H9 (cell line): ENCODE measurements at places on chromosomes 7 and 10. TPM values are rescaled to one million over a fixed set of nuclear protein-coding genes. Genes with fewer than 3 reads are reported as not detected.

GRCh38 chr10:62047960-62048383 lies 146.5 kb downstream of the ARID5B start:
- H3K4me1 ChIP-seq: peaks cover 8% of the 10 kb centered on the region; the same call in 1 of the 2 replicates
- no peaks in the 10 kb centered on the region for H3K36me3 ChIP-seq
- H3K4me3 ChIP-seq: no peak overlapping the region
- no peaks in the 10 kb centered on the region for H3K27me3 ChIP-seq
- DNase-seq: no peak

DNA sequence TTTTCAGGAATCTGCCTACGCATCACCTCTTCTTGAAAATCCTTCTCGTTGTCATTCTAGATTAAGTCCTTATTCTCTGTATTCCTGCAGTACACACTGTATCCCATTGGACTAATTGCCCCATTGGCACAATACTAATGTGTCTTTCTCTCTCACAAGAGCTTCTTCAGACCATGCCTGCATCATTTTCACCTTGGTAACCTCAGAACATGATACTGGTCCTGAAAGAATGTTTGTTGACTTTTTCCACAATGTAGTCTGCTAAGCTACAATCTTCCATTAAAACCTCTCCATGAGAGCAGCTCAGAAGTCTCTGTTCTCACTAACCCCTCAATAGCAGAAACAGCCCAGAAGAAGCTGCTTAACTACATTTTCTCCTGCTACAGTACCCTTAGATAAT lies 270.7 kb downstream of the PCDH15 start:
- H3K4me1 ChIP-seq: no peaks in the 10 kb centered on the region
- no peak overlapping the region for H3K4me3 ChIP-seq
- no peak for DNase-seq
- H3K36me3 ChIP-seq: no peaks in the 10 kb centered on the region
- H3K27ac ChIP-seq: no peak overlapping the region

DNA sequence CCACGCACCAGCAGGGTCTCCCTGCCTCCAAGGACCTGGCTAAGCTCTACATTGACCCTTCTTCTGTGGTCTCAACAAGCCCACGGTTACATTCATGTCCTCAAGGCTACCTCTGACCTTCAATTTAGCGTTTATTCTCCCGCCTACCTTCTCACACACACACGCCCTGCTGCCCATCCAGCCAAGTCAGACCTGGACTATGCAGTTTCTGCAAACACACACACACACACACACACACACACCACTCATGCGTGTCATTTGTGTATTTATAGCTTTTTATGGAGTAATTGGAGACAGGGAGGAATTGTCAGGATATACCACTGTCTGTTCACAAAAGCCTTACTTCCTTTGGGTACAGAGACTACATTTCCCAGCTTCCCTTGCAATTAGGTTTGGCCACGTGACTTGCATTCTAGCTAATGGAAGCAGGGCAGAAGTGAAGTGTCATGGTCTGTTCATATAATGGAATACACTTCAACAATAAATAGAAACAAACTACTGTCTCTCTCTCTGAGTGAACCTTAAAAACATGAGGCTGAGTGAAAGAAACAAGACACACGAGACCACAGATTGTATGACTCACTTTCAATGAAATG lies 53.8 kb upstream of the CPXM2 start:
- peaks cover 4% of the 10 kb centered on the region; the same call in 1 of the 2 replicates for H3K36me3 ChIP-seq
- H3K27me3 ChIP-seq: no peaks in the 10 kb centered on the region
- peak; percentile 42 for DNase-seq

FAM237B gene
- not detected in 2 replicates for total RNA-seq
